ENCODE measurements at places on chromosomes 16 and 17.
A peak's percentile ranks its signal among the peaks of the same experiment; 100 is the strongest.

DNA sequence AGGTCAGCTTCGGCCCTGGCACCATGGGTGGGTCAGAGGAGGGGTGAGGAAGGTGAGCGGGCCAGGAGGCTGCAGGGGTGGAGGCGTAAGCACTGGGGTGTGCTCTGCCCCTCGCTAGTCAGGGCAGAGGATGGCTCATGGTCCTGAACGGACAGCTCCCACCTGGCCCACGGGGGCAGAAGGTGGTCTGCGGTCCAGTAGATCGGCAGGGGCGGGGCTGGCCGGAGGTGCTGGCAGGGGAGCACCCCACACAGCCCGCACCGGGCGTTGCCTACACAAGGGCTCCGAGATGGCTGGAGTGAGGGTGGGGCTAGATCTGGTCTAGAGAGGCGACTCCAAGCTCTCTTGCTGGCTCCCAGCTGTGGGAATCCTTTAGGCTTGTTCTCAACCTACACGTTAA, 8.2 kb downstream of the NPTX1 start:
- no peak for DNase-seq

GRCh38 chr16:1807626-1808025, 14.1 kb upstream of the IGFALS start:
- DNase-seq: no peak

- DNase-seq: no peak
These were observed 4.5 kb upstream of the SNX20 start for GRCh38 chr16:50685462-50686063.

DNA sequence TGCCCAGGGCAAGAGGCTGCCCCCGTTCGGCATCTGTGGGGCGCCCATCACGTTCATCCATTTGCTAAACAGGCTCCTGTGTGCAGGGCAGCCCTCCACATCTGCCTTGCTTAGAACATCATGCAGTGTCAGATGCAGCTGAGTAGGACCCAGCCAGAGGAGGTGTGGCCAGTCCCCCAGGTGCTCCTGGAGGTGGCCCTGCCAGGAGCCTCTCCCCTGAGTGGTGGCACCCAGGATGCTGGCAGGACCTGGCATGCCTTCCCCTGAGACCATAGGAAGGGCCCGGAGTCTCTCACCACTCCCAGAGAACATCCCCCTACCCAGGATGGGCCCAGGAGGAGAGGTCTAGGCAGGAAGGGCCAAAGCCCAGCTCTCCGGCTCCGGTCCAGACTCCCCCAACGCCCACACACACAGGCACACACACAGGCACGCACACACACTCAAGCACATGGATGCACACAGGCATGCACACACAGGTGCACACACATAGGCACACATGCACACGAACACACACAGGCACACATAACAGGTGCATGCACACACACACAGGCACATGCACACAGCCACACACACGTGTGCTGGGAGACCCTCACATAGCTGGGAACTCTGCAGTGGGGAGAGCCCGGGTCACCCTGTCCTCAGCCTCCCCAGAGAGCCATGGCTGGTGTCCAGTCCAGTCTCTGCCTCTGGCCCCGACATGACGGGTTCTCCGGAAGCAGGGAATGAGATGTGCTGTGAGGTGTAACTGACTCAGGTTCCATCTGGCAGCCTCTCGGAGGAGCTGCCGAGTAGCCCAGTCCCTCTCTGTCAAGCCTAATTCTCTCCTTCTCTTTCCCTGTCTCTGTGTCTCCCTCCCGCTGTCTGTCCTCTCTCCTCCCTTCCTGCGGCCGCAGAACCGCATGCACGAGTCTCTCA, 74.6 kb downstream of the AMFR start:
- DNase-seq: no peak

DNA sequence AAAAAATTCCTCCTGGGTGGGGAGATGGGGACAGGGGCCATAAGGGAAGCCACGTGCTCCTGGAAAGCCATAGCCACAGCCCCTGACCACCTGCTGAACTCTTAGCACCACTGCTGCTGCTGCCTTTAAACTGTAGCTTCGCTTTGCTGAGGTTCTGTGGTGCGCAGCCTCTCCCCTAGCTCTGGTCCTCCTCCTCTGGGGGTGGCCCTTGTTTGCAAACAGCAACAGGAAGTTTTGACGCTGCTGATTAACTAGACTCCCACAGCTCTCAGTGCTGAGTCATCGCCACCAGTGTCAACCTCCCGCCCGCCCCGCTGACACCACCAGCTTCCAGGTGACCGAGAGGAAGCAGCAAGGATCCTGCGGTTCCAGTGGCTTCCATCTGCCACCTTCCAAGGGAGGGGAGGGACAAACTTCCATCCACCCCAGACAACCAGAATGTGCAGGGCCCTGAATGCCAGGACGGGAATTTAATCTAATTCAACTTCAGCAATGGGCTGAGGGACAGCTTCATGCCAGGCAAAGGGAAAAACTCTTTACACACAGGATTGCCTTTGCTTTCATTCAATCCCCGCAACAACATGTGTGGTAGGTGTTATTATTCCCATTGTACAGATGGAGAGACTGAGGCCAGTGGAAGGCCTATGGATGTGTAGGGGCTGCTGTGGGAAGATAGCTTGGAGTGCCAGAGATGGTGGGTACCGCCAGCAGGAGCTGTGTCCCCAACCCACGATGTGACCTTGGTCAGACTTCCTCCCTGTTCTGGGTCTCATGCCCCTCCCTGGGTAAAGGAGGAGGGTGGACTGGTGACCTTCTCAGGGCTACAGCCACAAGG, 8.1 kb upstream of the KIFC3 start:
- peak; percentile 80 for DNase-seq
